ENCODE measurements at places on chromosomes 5 and 9.

- no peak for DNase-seq
Observed at GRCh38 chr9:69149321-69149807, 24.7 kb upstream of the TJP2 start.

GRCh38 chr9:86903734-86904085, 43.6 kb downstream of the GAS1 start:
- no peak for DNase-seq

DNA sequence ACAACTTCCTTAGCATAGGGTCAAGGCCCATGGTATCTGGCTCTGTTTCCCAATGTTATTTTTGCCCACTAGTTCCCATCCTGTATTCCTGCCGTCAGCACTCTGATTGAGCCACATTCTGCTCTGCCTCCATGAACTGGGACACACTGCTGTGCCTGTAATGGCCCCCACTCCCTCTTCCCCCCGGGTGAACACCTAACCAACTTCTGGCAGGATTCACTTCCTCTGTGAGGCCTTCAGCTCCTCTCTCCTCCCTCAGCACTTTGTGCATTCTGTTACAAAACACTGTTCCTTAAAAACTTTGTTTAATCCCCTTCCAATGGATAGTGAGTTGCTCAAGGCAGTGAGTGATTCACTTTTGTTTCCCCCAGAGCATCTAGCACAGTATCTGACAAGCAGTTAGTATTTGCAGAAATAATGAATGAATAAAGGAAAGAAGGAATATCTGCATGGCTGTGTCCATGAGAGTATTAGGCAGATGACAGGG, 183.6 kb downstream of the EFNA5 start:
- no peak for DNase-seq

DNA sequence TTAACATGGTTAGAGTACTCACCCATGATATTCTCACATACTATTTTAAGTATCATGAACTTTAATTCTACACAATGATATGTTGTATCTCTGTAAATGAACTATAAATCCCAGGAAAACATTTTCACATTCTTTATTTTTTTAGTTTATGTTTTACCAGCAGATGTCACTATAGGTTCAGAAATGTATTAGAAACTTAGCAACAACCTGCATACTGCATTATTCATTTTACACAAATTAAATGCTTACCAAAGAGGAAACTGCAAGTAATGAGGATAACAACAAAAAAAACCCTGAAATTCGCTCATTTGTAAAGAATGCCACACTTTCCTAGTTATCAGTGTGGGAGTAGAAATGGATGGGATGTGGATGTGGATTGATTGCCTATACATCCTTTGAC, 217.5 kb upstream of the OTULINL start:
- DNase-seq, result peak; percentile 25

GRCh38 chr5:177607452-177608192, 7.7 kb downstream of the B4GALT7 start:
- DNase-seq, result peak; percentile 50

GRCh38 chr5:61969347-61969746, 336.7 kb upstream of the KIF2A start:
- no peak for DNase-seq

GRCh38 chr9:5375091-5375490, 35.4 kb upstream of the RLN1 start:
- no peak for DNase-seq

DNA sequence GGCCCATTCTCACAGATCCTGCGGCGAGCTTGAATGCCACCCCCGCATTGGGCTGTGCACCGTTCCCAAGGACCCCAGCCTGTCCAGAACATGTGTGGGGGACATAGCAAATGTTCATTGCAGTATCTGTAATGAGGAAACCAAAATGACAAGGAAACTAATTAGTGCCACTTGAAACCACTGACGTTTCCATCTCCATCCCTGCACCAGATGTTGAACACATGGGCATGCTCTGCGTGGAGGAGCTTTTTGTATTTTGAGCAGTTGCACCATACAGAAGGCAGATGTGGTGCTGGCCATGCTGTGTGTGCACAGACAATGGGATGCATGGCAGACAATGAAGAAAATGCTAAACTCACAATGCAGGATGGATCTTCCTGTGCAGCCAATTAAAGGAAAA, 437.7 kb downstream of the SEMA5A start:
- no peak for DNase-seq

DNA sequence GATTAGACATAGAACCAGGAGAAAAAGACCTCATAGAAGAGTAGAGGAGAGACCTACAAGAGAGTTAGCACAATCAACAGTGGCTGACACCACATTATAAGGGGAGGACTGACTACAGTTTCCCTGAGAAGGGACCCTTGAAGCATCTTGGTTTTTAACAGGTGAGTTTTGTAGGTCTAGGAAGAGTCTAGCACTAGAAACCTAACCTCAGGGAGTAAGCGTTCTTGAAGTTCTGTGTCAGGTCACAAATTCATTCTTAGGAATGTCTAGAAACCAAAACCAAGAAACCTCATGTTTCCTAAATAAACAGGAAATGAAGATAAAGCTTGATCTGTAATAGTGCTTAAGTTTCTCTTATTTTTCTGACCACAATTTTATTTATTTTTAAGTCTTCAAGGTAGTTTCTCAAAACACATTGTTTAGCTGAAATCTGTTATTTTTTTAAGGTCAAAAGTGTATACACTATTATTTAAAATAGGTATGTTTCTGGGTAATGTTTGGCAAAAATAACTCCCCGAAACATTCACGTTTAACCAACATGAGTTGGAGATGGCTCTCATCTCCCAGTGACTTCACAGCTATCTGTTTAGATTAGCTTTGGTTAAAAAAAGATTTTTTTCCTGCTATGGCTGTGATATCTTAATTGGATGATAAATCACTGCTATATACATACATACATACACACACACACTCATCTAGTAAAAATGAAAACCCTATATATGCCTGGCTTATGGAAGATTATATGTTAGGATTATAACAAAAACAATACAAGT, 37.1 kb downstream of the MAP3K1 start:
- DNase-seq, result peak; percentile 20

DNA sequence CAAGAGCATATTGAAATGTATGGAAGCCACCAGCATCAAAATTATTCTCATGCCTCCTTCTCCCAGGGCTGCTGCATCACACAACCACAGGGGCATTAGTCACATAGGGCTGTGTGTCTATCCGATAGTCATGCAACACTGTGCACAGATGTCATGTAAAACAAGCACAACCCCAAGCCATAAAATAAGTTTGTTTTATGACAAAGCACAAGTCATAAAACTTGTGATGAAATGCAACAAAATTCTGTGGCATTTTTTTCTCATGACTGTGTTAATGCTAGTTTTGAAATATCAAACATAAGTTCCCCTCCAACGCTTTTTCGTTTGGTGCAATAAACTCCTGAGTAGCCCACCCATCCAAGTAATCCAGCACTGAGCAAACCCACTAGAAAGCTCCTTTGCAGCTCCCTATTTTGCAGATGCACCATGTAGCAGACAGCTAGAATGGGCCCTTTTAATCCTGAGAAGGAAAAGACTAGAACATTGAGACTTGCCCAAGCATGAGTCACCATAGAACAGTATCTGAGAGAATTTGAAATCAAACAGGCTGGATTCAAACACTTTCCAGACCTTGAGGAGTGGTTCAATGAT, 93.3 kb upstream of the ZNF366 start:
- DNase-seq, result no peak

GRCh38 chr5:151449297-151449696, 1.9 kb downstream of the SLC36A1 start:
- no peak for DNase-seq

DNA sequence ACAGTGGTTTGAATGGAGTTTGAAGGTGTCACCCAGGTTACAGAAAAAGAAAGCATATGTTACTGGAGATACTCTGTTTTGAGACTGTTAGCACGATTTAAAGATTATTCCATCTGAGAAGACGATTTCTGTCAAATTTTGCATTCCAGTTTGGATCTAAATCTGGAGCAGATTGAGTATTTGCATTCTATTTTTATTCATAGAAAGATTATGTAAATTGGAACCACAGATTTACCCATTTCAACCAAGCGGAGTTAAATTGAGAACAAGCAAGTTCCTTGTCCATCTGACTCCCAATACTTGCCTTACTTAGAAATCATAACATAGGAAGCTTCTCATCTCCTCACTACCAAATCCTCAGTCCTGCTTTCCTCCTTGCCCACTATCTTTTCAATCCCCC, 255.7 kb downstream of the CHSY3 start:
- no peak for DNase-seq

DNA sequence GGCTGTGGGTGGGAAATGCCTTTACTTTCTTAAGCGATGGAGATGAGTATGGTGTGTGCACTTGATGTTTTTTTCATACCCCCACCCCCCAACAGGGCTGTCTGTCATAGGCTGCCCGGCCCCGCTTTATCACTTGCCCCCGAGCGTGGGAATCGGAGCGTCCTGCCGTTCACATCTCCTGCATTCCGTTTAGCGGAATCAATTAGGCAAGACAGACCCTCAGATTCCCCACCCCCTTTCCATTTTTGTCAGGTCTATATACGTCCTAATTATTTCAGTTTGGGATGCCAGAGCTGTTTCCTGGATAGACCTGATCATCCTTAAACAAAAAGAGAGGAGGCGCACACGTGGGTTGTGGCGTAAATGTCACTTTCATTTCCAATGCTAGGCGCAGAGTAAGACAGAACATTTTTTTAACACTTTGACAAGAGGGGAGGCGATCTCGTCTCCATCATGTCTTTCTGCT, 217.2 kb downstream of the MEF2C start:
- DNase-seq, result no peak

- no peak for DNase-seq
Observed at GRCh38 chr5:92969781-92970237, 611.2 kb downstream of the NR2F1-AS1 start.

DNA sequence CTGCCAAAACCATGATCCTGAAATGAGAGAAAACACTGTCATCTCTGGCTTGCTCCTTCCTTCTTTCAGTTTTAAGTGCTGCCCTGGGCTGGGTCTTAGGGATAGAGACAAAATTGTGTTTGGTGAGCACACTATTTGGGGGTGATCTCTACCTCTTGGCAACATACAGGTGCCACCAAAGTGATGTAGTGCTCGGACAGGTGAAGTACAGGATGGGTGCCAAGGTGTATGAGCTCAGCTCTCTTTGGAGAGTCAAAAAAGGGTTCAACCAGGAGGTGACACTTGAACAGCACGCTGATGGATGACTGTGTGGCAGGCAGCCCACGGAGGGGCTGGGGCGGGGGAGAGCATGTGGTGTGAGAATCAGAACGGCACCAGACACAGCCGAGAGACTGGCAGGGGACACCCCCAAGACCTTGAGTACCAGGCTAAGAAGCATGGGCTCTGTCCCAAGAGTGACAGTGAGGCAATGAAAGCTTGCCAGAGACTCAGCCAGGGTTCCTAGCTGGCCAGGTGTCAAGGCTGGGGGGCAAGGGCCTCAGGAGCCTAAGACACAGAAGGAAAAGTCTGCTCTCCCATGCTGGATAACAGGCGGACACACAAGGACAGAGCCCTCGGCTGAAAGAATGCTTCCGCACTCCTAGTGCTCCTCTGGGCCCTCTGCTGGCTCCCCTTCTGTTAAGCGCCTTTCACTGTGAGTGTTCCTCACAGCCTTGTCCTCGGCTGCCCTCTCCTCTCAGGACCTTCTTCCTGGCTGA, 2.5 kb downstream of the NHP2 start:
- no peak for DNase-seq

GRCh38 chr9:79581388-79581787, 9.6 kb downstream of the TLE4 start:
- DNase-seq, result peak; percentile 35

- no peak for DNase-seq
Observed at GRCh38 chr5:125487231-125487630, 740.8 kb upstream of the ZNF608 start.

GRCh38 chr5:107341376-107342084, 329.2 kb downstream of the EFNA5 start:
- no peak for DNase-seq

GRCh38 chr9:3646226-3646625, 120.4 kb upstream of the RFX3 start:
- DNase-seq, result no peak

DNA sequence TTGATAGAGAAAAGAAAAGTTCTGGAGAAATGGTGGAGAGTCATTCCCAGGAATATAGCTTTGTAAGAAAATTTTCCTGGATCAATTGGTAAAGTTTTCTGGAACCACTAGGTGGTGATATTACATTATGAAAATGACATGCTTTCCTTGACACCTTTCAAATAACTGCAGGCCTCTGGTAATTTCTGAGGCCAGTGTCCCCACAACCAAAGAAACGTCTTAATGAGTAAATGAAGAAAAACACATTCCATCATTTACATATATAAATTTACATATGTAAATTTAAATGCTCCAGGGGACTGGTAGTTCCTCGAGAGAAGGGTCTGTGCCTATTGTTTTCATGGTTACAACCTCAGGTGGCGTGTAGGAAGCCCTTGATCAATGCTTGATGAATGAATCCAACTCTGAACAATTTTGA, 17.2 kb upstream of the RGS3 start:
- peak; percentile 41 for DNase-seq

DNA sequence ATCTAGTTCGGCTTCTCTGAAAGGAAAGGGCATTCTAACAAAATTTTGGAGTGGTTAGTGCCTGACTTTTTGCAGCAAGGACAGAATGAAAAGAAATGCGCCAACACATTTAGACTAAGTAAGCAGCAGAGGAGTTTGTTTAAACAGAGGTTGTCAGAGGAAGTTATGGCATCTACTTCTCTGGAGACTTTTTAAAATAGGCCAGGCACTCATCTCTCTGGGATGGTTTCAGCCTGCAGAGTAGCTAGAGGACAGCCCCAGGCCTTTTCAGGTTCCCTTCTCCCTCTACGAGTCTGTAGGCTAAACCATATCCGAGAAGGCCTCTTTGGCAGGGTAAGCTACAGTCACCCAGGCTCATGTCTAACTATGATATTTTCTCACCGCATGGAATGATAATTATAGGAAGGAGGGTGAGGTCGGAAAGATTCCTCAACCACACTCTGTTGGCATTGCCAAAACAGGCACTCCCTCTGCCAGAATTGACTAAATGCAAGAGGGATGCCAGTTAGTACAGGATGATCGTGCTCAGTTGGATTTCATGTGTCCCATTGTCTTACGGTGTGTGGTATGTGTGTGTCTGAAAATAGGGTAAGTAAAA, 1.4 kb upstream of the CTXN3 start:
- no peak for DNase-seq

DNA sequence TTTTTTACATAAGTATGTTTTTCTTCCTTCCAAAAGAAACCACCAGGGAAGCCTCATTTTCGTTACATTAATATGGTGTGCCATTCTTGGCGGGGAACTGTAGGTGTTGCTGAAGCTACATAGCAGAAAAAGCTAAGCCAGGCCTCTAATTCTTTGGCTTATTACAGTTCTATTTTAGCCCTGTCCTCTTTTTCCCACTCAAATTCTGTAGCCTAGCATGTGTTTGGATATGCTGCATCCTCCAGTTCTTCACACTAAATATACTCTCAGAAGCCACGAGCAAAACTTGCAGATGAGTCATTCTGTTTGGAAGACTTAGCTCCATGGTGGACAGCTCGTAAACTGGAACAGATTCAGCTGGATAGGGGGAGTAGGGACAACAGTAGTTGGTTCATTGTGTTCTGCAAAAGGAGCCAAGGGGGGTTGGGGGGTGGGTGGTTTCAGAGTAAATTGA, 369.4 kb downstream of the TMEM161B start:
- DNase-seq, result no peak

- peak; percentile 59 for DNase-seq
Observed at GRCh38 chr5:36739751-36740221, 133.4 kb downstream of the SLC1A3 start.
